NAMALWA (cell line): ENCODE measurements at places on chromosomes 7 and 10.
A peak's percentile ranks its signal among the peaks of the same experiment; 100 is the strongest.

DNA sequence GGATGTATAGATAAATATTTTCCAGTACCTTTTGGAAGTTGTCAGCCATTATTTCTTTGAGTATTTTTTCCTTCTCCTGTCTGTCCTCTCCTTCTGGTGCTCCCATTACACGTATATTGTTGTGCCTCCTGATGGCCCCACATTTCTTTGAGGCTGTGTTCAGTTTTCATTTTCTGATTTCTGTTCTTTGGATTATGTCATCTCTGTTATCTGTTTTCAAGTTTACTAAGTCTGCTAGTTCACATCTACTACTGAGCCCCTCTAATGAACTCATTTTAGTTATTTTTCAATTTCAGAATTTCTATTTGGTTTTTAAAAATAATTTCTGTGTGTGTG lies 16.3 kb downstream of the RBM33 start:
- DNase-seq = no peak

GRCh38 chr10:1734288-1734687 lies 3.0 kb downstream of the ADARB2 start:
- DNase-seq = no peak

- no peak for DNase-seq
Measured at GRCh38 chr10:123939591-123939990, 48.0 kb upstream of the CPXM2 start.

- no peak for DNase-seq
Measured at GRCh38 chr10:122688293-122688989, 11.2 kb downstream of the C10orf120 start.

DNA sequence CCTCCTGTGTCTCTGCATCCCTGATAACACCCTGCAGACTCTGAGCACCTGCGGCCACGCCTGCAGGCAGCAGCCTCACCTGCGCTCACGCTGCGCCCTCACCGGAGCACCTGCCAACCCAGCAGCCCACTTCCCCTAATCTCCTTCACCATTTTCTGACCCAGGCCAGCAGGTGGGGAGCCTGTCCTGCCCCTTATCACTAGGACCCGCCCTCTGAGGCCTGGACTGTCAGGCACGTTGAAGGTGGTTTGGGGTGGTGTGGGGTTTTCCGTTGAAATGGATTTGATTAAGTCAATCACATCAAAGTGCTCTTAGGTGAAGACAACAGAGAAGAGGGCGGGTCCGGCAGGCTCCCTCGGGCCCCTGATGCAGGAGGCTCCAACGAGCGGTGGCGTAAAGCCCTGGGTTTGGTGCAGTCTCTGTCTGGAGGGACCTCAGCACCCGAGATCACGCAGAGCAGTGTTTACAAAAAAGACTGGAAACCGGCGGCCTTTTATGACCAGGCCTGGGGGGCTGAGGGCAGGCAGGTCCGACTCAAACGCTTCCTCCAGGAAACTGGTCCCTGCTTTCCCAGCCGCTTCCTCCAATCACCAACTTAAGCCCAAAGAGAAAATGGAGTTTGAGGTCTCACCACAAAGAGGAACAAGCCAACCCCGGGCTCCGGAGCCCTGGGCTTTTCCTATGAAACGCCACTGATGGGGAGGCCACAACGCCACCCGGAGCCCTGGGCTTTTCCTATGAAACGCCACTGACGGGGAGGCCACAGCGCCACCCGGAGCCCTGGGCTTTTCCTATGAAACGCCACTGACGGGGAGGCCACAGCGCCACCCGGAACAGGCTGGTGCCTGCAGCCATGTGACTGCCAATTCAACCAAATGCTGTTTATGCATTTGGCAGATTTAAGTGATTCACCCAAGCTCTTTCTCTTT lies 45.5 kb downstream of the DPYSL4 start:
- DNase-seq = peak; percentile 43

DNA sequence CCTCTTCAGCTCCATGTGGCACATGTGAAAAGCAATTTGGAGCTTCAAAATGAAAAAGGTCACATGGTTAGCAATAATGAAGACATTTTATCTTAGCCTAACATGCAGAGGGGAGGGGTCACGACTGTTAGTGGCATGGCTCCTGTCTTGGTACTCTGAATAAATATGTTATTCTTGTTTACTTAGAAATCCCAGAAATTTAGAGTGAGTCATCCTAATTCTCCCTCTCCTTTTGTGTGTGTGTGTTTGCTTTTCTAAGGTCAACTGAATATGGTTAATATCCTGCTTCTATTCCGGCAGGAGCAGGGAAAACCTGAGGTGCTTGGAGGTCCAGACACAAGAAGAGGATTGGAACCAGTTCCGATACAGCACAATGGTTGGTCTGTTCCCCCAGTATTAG lies 17.6 kb downstream of the BCCIP start:
- DNase-seq = no peak

- DNase-seq = peak; percentile 40
Measured at GRCh38 chr10:22455068-22455857, 110.0 kb downstream of the SPAG6 start.

DNA sequence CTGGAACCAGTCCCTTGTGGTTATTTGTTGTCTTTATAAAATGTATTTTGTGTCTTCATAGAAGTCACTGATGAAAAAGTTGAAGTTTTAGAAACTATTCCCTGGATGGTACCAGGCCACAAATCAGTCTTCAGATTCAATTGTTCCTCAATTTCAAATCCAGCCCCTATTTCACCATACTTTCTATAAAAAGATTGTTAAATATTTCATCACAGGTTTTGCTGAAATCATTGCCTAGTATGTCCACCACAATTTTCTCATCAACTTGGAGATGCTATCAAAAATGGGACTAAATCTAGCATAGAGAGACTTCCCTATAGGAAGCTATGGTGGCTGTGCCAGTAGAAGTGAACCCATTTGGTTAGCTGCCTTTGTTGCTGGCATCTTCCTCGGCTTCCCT lies 118.5 kb downstream of the RAB18 start:
- no peak for DNase-seq

DNA sequence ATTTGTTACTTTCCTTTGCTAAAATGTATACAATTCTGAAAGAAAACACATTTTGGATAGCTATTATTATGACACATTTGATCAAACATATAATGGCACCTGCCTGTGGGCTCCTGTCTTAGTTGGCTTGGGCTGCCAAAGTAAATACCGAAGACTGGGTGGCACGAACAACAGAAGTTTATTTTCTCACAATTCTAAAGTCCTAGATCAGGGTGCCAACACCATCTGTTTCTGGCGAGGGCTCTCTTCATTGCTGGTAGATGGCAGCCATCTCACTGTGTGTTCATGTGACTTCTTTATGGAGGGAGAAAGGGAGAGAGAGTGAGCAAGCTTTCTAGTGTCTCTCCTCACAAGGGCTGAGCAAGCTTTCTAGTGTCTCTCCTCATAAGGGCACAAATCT lies 195.8 kb upstream of the FAM3C start:
- DNase-seq = no peak

GRCh38 chr10:78913219-78914059 lies 155.3 kb upstream of the ZMIZ1 start:
- DNase-seq = no peak

- peak; percentile 81 for DNase-seq
Measured at GRCh38 chr10:32367793-32368453, 21.0 kb upstream of the EPC1 start.

GRCh38 chr10:98367604-98368451 lies 47.2 kb downstream of the PYROXD2 start:
- no peak for DNase-seq

- DNase-seq = no peak
Measured at GRCh38 chr10:66838656-66839055, 87.2 kb upstream of the LRRTM3 start.

DNA sequence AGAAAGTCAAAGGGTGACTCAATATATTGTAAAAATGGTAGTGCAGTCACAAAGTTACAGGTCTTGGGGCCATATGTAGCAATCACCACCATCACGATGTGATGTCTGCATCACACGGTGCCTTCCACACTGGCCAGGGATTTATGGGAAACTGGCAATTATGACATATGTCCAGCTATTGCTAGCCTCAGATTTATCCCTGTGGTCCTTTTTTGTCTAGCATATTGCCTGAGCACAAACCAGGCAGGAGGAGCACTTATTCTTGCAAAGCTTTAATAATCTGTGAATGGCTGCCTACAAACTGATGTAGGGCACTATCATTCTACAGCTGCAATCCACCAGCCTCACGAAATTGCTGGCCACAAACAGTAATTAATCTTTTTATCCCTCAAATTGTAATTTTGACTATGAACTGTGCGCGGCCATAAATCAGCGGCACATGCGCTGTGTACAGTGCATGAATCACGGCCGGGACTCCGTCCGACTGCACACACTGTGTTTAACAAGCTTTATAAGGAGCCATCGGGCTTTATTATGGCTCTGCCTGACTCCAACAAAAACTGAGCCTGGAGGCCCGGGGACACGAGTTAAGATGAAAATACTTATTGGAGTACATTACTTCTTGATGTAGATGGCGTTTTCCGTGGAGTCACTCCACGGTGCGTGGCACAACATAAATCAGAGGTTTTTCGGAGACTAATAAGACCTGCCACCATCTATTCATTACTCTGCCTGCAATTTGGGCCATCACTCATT lies 115.2 kb downstream of the EBF3 start:
- no peak for DNase-seq

DNA sequence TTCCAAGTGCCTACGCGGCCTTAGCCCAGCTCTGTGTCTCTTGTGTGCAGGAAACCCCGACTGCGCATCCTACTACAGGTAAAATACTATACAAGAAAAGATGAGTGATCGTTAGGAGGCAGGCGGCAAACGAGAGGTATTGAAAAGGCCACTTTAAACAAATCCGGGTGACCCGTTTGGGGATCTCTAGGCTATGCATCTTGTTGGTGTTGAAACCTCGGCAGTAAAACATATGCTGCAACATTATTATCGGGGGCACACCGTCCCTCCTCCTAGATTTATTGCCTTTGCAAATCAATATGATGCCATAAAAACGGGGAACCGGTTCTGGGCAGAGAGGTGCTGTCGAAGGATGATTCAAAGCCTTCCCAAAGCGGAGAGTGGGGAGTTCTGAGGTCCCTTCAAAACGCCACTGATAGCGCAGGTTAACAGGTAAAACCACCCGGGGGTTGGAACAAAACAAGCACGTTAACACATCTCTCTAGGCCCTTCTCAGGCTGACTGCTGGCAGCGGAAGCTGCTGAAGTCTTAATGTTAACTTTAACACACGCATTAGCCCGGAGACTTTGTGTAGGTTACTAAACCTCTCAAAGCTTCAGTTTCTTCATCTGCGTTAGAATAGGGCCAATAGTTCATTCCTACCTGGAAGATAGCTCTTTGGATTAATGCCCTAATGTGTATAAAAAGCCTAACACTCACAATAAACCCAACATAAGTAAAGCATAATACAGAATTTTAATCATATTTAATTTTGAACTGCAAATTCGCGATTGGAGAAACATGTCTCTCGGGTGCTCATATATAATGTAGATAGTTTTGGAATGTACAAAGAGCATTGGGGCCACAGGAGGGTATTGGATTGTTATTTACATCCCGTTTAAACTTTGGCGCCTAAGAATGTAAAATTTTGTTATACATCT lies 2.6 kb upstream of the TBX20 start:
- DNase-seq = peak; percentile 22

DNA sequence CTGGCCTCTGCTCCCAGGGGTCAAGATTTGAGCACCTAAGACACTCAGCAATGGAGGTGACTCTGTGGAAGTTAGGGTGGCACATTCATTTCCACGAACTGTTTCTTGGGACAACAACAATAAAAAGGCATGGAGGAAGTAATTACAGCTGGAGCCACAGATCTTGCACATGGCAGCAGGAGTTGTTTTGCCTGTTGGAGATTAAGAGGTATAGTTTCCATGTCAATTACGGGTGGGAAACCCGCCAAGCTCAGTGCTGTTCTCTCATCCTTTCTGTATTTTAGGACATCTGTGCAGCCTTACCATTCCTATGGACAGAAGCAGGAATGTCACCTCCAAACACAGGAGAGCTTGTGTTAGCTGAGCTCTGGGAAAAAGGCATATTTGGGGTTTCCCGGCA lies 201.2 kb downstream of the SNX10 start:
- no peak for DNase-seq

DNA sequence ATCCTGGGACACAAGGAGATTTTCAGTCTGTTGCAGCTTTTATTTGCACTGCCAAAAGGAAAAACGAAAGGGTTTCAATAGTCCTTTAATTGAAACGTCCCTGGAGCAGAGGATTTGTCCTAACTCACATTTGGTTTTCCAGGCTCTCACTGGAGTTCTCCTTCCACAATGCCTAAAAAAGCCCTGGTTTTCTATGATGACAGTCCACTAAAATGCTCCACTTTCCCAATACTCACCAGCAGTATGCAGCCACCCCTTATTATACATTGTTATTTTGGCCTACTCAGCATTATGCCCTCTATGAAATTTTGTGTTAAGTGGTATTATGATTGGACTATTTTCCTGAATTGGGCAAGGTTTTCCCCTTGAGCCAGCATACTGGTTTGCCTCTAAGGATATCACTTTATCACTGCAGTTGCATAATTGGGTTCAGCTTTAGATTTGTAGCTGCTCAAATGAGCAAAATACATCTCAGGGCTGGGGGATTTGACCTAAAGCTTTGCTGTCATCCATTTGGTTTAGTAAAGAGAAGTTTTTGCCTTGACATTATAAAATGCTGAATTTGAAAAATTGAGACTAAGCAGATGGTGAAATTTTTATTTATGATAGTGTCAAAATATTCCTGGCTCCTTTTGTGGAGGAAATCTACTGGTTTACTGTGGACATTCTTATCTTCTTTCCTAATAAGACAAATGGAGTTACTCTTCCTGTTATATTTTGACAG lies 239.2 kb downstream of the RNLS start:
- no peak for DNase-seq

GRCh38 chr10:120414946-120415345 lies 42.1 kb upstream of the PLPP4 start:
- no peak for DNase-seq

DNA sequence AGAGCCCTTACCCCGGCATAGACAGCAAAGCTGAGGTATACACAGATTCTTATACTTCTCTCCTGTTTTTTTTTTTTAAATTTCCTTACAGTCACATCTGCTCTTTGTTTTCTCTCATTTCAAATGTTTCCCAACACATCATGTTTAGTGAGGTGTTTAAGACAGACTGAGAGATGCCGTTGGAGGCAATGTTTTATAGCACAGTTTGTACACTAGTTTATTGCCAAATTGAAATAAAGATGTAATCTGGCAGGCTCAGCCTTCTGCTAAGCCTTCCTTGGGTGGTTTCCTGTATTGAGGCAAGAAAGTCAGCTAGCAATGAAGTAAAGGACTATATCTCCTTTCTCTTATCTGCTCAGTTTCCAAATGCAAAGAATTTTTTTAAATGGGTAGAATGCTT lies 393.4 kb downstream of the SORCS1 start:
- no peak for DNase-seq

DNA sequence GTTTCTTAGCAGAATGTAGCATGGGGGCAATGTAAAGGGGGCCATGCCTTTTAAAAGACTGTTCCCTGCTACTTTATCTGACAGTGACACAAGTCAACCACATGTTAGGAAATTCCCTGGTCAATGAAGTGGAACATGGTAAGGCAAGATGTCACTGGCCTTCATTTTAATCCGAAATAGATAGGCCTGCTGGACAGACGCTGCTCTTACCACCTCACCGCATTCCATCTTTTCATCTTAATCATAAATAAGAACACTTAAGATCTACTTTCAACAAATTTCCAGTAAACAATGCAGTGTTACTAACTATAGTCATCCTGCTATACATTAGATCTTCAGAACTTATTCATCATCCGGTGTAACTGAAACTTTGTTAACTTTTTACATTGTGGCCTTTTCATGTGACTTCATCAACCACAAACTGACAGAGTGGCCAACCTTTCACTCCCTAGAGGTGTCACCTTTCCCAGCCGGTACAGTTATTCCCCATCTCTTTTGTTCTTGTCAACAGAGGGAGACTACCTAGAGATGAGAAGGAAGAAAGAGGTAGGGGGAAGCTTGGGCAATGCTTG lies 15.6 kb downstream of the ASB4 start:
- DNase-seq = no peak
